ENCODE measurements at places on chromosomes 2 and 18.

GRCh38 chr18:36350251-36350651, 52.7 kb downstream of the FHOD3 start:
- no peak for DNase-seq

DNA sequence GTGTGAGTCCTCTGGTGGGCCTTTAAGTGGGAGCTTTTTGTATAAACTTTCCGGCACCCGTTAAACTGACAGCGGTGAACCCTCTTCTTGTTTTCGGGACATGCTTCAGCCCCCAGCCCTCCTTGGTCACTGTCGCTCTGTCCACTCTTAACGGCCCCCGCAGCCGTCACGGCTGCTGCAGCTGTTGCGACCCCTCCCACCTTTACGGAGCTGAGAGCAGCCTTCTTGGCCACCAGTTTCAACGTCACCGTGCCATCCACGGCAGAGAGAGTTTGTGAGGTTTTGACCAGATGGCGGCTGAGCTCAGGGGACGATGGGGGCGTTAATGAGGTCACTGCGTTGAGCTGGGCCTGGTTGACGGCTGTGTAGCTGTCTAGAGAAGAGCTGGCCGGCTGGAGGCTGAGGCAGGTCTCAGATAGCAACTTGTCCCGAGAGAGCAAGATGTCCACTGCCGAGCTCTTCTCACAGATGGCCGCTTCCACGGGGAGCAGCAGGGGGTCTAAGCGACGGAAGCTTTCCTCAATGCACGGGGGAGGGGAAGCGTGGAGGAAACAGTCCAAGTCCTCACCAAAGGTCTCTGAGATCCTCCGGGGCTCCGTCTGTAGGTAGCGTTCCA, 41.9 kb downstream of the KLF7 start:
- no peak for DNase-seq

- DNase-seq: no peak
These were observed 31.0 kb downstream of the ANKRD29 start for GRCh38 chr18:23631746-23632145.

DNA sequence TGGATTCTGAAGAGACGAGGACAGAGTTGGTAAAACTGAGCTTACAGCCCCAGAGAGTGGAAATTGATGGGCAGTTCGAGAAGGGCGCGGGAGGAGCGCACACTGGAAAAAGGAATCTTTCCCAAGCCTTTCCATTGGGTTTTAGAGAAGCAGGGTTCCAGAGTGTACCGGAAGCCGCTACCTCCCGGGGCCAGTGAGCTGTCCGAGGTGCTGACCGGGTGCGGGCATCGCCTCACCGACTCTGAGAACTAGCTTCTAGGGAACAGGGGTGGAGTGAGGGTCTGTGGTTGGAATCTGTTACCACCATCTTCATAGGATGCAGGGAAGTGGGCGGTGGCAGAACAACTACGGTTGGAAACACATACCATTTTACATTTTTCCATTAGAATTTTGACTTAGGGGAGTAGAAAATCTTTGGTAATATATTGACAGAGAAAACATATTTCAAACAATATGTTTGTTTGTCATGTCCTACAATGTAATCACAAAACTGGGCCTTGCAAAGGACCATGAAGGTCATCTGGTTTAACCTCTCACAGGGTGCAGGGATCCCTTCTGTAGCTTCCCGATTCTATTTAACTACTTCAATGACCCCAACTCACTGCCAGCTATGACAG, 724 bp downstream of the NMS start:
- peak; percentile 55 for DNase-seq

DNA sequence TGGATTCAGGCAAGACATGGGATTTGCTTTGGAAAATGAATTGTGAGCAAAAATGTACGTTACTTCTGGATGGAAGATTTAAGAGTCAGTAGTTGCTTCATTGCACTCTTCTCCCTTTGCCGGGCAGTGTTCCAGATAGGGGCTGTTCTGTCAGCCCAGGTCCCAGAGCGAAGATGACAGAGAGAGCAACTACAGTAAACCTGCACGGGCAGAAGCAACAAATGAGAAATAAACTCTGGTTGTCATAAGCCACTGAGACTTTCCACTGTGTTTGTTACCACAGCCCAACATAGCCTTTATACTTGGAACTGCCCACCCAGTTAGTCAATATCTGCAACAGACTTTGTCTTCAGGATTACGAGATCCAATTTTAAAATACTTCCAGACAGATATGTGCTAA, 83.3 kb downstream of the CACNB4 start:
- DNase-seq: no peak

DNA sequence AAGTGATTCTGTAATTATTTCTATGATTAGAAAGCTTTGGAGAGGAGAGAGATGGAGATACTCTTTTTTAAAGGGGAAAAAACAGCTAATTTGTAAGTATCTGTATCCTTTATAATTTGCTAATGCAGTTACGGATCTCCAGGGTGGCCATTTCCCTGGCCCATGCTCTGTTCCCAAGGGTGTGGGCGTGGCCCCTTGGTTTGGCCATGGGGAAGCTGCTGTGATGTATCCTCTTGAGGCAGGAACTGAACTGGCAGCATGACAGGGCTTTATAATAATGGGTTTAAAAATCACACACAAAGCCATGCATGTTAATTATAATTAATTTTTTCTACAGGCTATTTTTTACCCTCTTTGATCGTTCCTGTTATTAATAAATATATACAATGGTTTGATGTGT, 27.0 kb downstream of the TRAPPC12 start:
- DNase-seq: no peak

DNA sequence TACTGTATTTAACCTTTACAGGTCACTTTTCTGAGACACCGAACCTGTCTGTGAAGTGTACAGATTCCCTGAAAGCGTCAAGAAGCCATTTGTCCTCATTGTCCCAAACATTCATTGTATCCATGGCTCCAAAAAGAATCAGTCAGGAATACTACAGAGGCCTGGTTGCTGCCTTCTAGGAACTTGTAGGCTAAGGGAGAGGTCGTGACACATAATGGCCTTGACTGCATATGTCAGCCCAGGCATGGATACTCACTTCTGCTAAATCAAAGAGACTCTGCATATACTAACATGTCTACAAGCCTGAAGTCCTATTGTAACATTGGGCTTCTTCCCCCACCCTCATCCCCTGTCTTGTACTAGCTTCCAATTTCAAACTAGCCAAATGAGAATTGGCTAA, 40.2 kb downstream of the ONECUT2 start:
- DNase-seq: no peak

DNA sequence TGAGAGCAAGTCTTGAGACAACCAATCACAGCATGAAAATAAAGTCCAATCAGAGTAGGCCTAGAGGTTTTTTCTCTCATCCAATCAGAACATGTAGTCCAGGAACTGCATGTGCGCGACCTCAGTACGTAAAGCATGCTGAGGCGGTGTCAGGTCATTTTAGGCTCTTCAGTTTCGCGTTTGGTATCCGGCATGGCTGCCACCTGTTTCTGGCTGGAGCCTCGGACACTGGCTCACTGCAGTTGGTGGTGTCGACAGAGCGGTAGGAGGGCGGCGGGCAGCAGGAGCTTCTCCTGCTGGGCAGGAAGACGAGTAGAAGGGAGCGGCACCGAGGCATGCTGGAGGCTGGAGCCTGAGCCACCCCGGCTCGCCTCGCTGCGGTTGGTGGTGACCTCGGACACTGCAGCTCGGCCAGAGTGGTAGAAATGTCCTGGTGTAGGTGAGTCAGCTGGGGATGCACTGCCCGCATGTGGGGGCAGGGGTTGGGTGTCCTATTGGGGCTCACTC, 15.8 kb downstream of the CCDC74A start:
- no peak for DNase-seq

DNA sequence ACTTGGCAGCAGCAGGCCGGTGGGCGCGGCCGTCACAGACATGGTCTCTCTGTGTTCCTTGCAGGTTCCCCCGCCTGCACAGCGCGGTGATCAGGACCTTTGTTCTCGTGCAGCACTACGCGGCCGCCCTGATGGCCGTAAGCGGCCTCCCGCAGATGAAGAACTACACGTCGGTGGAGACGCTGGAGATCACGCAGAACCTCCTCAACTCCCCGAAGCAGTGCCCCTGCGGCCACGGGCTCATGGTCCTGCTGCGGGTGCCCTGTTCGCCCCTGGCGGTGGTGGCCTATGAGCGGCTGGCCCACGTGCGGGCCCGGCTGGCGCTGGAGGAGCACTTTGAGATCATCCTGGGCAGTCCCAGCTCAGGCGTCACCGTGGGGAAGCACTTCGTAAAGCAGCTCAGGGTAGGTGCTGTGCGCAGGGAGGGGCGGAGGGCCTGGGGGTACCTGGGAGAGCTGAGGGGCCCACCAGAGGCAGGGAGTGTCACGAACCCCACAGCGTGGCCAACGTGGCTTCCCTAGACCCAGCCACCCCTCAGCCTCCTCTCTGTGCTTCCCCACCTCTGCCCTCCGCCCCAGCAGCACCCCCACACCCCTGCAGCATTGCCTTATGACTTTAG, 59.3 kb downstream of the NTSR2 start:
- no peak for DNase-seq

DNA sequence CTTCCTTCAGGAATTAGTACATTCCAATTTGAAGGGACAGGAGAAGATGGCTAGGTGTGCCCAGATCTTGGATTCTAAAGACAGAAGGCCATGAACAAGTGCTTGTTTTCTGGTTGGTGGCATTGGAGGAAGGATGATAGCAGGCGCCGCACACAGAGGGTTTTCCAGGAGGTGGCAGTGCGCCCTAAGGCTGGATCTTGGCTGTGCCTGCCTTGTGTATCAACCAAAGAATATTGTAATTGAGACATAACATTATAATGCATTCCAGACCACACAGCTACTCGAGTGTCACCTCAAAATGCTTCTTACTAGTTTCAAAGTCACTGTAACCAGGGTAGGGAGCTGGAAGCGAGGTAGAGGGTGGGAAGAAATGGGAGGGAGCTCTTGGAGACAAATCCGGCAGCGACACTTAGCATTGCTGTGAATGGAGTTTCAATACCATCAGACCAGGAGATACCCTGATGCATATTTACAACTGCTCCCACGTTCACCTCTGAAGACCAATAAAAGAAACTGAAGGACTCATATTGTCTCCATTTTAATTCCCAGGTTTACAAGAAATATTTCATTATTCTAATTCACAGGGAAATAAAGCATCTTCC, 42.5 kb downstream of the CPO start:
- DNase-seq: peak; percentile 30

DNA sequence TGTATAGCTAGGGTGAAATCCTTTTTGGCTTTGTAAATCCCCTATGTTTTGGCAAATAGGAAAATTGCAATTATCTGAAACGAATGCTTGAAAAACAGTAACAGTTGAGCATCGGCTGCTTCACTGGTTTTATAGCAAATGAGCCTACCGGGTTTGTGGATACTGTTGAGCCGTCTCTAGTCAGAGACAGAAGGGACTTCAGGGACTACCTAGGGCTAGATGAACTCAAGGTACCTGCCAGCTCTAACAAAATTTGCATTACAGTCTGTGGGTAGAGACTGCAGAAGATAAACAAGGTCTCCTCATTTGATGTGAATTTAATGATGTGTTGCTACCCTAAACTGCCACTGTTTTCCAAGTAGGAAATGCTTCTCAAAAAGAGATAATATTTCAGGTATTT, 101.1 kb downstream of the EML6 start:
- no peak for DNase-seq

- no peak for DNase-seq
These were observed 259.2 kb downstream of the TGIF1 start for GRCh38 chr18:3709205-3709604.

DNA sequence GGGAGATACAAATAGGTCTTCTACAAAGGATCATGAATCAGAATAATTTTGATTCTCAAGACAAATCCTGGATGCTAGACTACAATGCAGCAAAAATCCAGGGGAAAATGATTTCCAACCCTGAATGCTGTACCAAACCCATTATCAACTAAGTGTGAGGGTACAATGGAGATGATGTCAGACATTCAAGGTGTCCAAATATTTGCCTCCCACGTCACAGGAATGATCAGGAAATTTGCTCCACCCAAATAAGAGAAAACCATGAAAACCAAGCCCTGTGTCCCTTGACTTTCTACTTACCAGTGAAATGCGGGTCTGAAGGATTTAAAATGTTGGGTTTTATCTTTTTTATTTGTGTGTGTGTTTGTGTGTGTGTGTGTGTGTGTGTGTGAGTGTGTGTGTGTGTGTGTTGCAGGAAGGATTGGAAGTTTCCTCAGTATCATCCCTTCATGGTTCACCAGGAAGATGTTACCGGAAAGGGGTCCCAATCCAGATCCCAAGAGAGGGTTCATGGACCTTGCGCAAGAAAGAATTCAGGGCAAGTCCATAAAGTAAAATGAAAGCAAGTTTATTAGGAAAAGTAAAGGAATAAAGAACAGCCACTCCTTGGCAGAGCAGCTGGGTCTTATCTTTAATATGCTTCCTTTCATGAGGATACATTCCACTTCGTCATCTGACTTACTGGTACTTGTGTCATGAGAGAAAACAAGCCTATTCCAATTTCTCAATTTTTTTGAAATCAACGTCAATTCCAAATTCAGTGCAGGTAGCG, 61.1 kb upstream of the ID2 start:
- no peak for DNase-seq

GRCh38 chr2:153870308-153870707, 1.4 kb upstream of the GALNT13 start:
- DNase-seq: peak; percentile 28

GRCh38 chr18:10086458-10087210, 172.8 kb downstream of the VAPA start:
- DNase-seq: no peak

DNA sequence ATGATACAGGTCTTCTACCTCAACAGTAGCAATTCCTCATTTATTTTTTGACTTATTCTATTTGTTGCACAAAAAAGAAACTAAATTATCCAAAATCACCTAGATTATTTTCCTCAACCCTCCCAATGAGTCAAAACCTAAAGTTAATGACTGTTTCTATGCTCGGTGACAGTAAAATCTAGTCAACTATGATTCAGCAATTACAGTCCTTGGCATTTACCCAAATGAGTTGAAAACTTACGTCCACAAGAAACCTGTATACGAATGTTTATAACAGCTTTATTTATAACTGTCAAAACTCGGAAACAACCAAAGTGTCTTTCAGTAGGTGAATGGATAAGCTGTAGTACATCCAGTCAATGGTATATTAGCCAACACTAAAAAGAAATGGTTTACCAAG, 439.3 kb downstream of the CBLN2 start:
- no peak for DNase-seq

DNA sequence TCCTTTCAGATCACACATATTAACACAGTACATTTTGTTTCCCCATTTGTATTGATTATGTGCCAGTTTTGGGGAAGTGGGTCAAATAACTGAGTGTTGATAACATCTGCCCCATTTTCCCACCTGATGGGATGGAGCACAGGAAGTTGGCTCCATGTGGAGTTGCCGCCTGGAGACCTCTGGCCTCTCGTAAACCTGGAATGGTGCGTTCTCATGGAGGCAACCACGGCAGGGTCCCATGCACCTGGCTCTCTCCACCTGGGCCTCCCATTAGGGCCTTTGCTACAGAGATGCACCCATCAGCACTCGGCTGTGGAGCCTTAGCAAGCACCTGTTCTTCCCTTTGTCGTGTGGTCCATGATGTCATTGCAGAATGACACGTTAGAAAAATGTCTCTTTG, 130.6 kb downstream of the MBP start:
- DNase-seq: no peak

GRCh38 chr2:168155046-168155445, 92.3 kb downstream of the STK39 start:
- no peak for DNase-seq

- no peak for DNase-seq
These were observed 1.4 kb downstream of the GPR35 start for GRCh38 chr2:240626531-240627300.

- no peak for DNase-seq
These were observed 146.5 kb downstream of the TRIM43 start for GRCh38 chr2:95738301-95738700.

Data from HuH-7 (cell line).